Prostate gland (tissue), 2 donors: ENCODE measurements at places on chromosomes 3 and 15.

GRCh38 chr3:35070088-35070487 is 569.2 kb upstream of the ARPP21 start:
- no peak for DNase-seq

DNA sequence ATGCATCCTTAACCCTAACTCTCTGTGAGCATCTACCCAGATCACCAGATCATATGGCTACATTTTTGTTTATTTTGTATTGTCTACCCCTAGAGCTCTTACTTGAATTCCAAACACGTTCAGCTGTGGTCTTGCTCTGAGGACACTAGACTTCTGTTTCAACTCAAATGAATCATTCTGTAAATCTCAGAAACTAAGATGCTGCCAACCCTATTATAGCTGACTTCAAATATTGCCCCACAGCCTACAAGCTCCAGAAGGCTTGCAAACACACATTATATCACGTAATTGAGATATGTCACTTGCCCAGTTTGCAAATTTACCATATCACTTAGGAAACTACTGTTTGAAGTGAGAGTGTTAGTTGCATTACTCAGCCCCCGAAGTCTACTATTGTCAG is 426.2 kb upstream of the ARL6 start:
- DNase-seq, result no peak

DNA sequence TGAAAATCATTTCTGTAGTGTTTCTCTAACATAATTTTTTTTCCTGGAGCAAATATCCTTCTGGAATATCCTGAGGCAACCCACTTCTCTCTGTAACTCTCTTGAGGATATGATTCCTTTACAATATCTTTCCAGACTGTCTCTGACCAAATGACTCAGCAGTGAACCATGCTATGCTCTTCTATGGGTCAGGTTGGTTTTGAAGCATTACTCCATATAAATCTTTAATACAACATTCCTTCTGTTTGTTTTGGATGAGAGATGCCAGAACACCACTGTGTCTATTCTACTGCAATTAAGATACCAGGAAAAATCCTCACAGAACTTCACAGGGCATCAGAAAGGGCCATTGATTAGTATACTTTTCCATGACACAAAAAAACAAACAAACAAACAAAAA is 626.4 kb upstream of the ZNF385D start:
- DNase-seq, result no peak

GRCh38 chr3:145767909-145768308 is 393.1 kb downstream of the PLOD2 start:
- no peak for DNase-seq
